Skeletal muscle cell (primary cell): ENCODE measurements at places on chromosomes 2 and 18.

GRCh38 chr2:44450082-44450481 lies 88.3 kb downstream of the CAMKMT start:
- DNase-seq = no peak

GRCh38 chr2:191544461-191545062 lies 133.4 kb upstream of the NABP1 start:
- no peak for DNase-seq

DNA sequence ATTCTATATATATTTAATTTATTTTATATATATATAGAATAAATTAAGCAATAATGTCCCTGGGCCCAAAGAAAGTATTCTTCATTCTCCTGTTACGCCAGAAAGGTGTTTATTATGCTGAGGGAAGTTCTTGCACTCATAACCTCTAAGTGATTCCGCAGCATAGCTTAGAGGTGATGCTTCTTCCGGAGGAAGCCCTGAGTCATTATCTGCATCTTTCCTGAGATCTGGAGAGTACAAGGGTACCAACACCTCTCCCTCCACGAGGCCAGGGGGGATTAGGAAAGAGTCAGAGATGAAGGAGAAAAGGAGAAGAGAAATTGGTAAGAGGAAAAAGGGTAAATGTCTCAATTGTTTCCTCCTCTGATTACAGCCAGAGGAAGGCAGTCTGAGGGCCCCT lies 43.1 kb upstream of the RTN4 start:
- DNase-seq = peak; percentile 58

DNA sequence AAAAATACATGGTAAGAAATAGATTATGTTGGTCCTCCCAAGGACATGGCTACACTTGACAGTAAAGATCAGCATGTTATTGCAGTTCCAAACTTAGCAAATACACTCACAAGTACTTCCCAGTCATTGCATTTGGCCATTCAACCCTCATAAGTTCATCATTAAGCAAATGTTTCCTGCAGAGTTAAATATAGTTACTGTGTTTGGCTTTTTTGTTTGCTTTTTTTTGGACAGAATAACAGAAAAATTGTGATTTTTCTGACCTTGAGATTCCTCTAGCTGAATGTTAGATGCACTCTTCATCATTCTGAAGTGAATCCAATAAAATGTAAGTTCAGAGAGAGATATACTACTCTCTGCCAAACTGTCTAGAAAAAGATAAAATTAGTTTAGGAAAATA lies 295.3 kb downstream of the GPD2 start:
- DNase-seq = no peak

DNA sequence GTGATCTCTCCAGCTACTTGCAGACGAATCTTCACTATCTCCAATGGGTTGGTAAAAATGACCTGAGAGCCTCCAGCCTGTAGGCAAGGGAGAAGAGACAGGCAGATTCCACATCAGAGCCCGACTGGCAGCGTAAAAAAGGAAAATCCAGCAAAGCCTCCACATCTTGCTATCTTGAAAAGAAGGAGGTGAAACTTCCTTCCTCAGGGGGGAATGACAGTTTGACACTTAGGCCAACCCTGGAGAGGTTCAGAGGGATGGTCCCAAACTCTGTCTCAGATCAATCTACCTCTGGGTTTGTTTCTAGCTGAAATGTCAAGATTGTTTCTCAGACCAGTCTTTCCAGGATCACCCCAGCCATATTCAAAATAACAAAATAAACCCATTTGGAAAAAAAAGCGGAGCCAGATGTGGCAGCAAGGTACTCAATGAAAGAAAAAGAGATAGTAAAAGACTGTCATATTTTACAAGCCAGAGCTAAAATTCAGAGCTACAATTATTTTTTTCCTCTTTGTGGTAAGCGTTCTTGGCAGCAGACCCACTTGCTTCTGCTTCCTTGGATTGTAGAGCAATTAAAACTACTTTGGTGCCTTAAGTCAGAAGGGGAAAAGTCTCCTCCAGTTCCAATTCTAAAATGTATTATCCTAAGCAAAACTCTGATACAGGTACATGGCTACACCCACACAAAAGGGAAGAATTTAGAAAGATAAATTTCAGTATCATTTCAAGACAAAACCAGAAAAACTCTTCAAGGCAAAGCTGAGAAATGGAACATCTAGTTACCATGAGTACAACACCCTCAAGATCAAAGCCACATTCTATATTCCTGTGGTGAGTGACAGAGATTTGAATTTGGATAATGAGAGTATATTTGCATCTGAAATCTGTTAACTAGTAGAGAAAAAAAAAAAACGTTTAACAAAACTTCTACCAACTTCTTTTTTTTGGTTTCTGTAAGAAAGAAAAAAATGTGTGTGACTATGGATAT lies 100.1 kb downstream of the SLC25A12 start:
- no peak for DNase-seq

- no peak for DNase-seq
These were observed 47.1 kb upstream of the ASB18 start for GRCh38 chr2:236311286-236311685.

GRCh38 chr2:208358758-208359631 lies 47.6 kb upstream of the PTH2R start:
- DNase-seq = no peak

- DNase-seq = no peak
These were observed 237.1 kb downstream of the BCL2 start for GRCh38 chr18:63082366-63083019.

GRCh38 chr2:192072778-192073177 lies 122.0 kb downstream of the TMEFF2 start:
- no peak for DNase-seq

DNA sequence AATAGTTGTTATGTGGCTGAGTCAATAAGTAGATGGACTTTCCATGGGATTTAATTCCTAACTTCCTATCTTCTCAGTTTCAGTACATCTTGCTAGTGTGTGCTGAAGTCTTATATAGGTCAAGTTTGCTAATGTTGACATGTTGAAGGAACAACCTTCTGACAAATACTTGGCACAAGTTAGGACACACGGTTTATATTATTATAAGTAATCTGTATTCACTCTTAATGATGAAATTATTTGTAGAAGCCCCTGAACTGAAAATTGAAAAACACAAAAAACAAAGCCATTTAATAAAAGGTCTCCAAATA lies 19.2 kb downstream of the ARL5A start:
- DNase-seq = no peak

GRCh38 chr2:88066543-88066942 lies 1.1 kb upstream of the SMYD1 start:
- no peak for DNase-seq

GRCh38 chr2:25473758-25474340 lies 132.1 kb upstream of the DNMT3A start:
- DNase-seq = no peak
